Thoracic aorta (tissue), 2 donors: ENCODE measurements at places on chromosomes 1 and 21.

GRCh38 chr1:221449801-221450470, 292.0 kb downstream of the DUSP10 start:
- no peak for DNase-seq

DNA sequence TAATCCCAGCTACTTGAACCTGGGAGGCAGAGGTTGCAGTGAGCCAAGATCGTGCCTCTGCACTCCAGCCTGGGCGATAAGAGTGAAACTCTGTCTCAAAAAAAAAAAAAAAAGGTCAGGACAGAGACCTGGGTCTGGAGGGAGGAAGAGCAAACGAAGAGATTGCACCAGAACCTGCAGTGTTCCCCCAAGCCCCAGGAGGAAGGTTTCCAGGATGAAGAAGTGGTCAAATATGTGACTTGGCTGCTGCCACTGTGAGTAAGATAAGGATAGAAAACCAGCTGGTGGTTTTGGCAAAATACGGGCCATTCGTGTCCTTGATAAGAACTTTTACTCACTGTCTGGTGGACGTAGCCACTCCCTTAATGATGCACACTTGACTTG, 42.2 kb downstream of the CLDN14 start:
- DNase-seq: no peak

GRCh38 chr1:96840396-96840795, 118.8 kb downstream of the PTBP2 start:
- DNase-seq: no peak

GRCh38 chr1:21520899-21521716, 11.9 kb downstream of the ALPL start:
- no peak for DNase-seq

DNA sequence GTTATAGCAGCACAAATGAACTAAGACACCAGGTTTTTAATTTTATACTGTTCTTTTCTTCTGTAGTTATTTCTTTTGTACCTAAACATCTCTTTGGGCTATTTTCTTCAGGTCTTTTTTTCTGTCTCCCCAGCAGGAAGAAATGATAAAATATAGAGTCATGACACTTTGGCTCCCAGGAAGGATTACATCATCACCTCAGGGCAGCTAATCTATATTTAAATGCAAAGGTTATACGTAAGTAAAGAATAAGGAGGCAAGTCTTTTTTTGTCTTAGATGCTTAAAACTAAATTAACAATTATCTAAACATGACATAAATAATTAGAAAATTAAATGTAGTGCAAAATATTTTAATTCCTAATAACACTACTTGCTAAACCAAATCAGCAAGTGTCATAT, 57.0 kb downstream of the WARS2 start:
- no peak for DNase-seq

GRCh38 chr1:40058453-40059337, 18.2 kb downstream of the CAP1 start:
- no peak for DNase-seq

- DNase-seq: no peak
Measured at GRCh38 chr1:113657556-113658063, 101.7 kb downstream of the PHTF1 start.

GRCh38 chr1:165116732-165117131, 239.8 kb downstream of the LMX1A start:
- no peak for DNase-seq

- DNase-seq: no peak
Measured at GRCh38 chr1:170460001-170460400, 72.0 kb upstream of the GORAB start.

DNA sequence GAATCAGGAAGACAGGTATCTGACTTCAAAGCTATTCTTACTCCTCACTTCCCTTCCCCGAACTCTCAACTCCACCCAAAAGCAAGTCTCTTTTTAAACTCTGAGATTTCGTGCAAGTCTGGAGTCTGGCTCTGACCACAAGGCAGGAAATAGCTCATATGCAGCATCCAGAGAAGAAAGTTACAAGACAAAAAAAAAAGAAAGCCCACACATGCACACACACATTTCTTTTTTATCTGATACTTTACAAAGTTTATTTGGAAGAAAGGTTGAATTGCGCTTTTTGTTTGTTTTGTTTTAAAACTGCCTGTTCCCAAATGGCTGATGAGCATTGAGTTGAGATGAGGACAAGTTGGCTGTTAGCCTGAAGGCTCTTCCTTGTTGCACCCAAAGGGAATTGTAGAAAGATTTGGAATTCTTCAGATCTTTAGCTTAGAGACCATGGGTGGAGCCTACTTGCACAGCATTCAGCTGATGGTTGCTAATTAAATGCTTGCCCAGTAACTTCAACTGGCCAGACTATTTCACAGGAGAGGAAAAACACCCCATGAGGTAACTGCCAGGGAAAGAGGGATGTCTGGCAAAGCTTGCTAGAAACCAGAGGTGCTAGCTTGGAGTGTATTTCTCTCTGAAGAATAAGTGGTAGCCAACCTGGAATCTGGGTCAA, 490.3 kb downstream of the TTLL7 start:
- DNase-seq: no peak
